ENCODE measurements at places on chromosomes 13 and 19. TPM values are rescaled to one million over a fixed set of nuclear protein-coding genes. Genes with fewer than 3 reads are reported as not detected.

The TRPC4 gene
- total RNA-seq = not detected

The RETN gene
- total RNA-seq = not detected

The ZNF540 gene
- 0.03 TPM for total RNA-seq

The COX7A1 gene
- not detected for total RNA-seq

The UBE2L5 gene
- total RNA-seq = not detected

The CLDN10 gene
- total RNA-seq = not detected

The ZNF266 gene
- total RNA-seq = 3.4 TPM

The PRODH2 gene
- total RNA-seq = not detected

The ZNF256 gene
- total RNA-seq = not detected

The LTBP4 gene
- 42.1 TPM for total RNA-seq

The DPRX gene
- total RNA-seq = not detected

The IGFL1 gene
- not detected for total RNA-seq

The ZNF528 gene
- not detected for total RNA-seq

The BICRA gene
- total RNA-seq = 5.2 TPM

The SLC46A3 gene
- total RNA-seq = 3.3 TPM

The SULT2A1 gene
- total RNA-seq = not detected
